ENCODE measurements at places on chromosomes 5 and 9.

GRCh38 chr9:84940294-84940693 lies 270.8 kb downstream of the NTRK2 start:
- no peak for DNase-seq

DNA sequence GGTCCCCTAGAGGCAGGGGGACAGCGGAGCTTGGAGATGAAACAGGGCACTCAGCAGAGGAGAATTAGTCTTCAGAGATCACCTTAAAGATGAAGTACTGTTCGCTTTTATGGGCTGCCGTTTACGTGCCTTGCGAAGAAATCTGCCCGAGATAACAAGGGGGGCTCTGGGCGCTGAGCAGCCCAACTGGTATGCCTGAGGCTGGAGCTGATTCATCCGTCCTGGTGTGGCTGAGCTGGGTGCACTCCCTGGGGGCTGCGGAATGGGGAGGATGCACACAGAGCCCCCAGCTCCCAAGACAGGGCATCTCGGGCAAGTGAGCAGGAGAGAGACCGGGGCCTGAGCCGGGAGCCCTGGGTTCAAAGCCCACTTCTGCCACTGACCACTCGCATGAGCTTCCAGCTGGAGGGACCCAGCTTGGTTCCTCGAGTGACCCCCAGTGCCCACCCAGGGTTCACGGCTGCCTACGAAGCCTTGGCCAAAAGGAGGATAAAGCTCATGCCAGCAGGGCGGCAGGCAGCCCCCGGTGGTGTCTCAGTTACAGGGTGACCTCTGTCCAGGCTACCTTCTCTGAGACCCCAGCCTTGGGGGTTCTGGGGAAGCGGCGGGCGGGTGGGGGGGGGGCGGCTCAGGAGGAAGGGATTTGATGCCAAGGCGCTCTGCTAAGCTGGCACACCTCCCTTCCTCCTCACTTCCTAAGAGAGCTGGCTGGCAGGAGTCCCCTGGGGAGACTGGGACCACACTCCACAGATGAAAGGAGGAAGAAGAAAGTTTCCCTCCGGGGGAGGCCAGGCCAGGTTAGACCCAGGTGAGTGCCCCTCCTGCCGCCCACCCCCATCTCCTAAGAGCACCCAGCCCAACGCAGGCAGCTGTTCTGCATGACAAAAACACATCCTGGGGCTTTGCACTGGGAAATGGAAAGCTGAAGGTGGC lies 5.7 kb downstream of the FIBCD1 start:
- no peak for DNase-seq

- no peak for DNase-seq
Observed at GRCh38 chr5:59517926-59518585, 375.5 kb downstream of the PDE4D start.

DNA sequence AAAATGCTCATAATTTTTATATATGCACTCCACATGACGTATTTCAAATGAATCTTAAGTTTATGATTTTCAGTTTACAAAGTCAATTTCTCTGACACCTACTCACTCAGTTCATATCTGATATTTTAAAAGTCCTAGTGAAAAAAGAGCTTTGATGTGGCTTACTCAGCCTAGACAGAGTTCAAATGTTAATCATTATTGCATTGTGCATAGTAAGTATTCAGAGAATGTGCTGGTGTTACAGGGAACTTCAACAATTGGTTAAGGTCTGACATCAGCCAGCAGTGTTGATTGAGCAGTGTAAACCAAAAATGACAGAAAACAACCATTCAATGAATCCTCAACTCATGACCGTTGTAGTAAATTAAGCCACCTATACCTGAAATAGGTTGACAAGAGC lies 147.2 kb upstream of the LHFPL2 start:
- DNase-seq = no peak

- no peak for DNase-seq
Observed at GRCh38 chr5:10329446-10329819, 21.7 kb upstream of the CMBL start.

DNA sequence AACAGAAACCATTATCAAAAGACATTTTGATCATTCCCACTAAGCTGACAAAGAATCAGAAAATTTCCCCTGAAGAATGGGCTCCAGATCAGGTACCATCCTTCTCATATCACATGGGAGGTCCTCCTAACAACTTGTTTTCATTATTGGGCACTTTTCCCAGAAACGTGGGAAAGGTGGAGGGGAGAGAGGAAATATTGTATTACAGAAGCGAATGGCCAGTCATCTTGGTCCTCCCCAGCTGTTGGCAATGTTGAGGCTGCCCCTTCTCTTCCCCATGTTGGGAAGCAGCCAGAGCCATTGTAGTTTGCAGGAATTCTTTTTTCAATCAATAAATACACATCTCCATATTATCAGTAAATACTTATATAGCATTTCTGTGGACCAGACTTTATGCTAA lies 126.2 kb upstream of the ZNF608 start:
- no peak for DNase-seq

DNA sequence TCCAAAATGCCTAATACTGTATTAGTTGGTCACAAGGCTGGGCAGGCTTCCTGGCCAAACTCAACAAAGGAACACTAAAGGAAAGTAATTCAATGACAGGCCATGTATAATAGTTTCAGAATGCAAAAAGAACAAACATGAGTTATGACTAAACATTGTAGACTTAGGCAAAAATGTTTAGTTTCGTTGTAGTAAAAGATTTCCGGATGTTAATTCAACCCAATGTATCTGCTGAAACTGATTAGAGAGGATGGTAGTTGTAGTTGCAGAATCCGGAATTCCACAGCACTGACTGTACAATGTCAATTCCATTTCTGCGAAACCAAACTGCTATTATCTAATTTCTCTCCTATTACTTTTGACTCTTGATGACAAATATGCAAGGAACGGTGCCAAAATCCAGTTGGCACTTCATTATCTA lies 117.9 kb upstream of the FST start:
- DNase-seq = no peak

DNA sequence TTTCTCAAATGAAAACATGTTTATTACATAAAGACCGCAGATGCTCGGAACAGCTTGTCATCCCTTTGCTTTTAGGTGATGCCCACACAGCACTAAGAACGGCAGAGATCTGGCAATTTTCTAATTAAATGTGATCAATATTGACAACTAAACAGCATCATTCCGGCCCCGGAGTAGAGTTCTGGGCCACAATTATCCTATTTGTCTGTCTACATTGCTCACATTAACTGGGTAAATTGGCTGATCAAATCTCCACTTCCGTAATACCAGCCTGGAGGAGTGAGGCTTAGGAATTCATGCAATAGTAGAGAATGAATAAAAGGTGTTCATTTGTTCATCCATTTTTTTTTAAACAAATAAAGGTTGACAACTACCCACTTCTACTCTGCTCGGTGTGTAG lies 245.1 kb upstream of the C9orf72 start:
- no peak for DNase-seq

DNA sequence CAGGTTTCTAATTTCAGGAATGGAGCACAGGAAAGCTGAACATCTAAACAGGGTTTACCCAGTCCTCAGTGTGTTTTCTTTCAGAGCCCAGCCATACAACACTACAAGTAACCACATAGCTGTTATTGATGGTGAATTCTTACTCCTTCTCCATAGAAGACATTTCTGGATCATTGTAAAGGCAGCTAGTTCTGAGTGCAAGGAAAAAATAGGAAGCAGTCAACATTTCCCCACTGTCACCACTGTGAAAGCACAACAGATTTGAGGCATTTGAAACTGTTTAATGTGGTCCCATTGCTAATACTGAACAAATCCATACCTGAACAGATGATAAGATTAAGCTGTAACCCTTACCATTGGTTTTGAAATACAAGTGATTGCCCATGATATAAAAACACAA lies 145.0 kb upstream of the PCA3 start:
- DNase-seq = no peak

DNA sequence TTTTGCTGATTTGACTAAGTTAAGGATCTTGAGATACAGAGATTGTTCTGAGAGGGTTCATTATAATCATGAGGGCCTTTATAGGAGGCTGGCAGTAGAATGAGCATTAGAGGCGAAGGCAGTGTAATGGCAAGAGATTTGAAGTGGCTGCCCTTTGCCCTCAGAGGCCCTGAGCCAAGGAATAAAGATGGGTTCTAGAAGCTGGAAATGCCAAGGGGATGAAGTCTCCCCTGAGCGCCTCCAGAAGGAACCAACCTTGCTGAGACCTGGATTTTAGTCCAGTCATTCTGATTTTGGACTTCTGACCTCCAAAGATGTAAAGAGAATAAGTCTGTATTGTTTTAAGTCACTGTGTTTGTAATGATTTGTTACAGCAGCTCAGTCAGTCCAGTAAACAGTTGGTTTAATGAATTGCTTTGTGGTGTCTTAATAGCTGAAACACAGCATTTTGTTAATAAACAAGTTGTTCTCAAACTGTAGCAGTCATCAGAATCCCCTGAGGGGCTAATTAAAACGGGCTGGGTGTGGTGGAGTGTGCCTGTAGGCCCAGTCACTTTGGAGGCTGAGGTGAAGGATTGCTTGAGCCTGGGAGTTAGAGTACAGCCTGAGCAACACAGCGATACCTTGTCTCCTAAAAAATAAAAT lies 23.2 kb downstream of the GLRX start:
- no peak for DNase-seq

DNA sequence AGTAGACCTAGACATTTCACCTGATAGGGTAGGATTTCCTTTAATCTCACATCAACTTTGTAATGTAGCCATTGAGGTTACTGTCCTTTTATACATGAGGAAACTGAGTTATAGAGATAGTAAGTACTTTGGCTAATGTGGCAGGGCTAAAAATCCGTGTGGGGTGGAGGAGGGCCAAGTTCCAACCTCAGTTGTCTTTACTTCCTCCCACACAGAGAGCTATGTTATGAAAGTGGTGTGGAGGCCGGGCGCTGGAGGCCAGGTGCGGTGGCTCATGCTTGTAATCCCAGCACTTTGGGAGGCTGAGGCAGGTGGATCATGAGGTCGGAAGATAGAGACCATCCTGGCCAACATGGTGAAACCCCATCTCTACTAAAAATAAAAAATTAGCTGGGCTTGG lies 173.3 kb downstream of the PALM2AKAP2 start:
- DNase-seq = no peak

GRCh38 chr5:82918311-82919031 lies 158.7 kb downstream of the TMEM167A start:
- DNase-seq = no peak

- no peak for DNase-seq
Observed at GRCh38 chr5:58913406-58913990, 330.6 kb downstream of the RAB3C start.

DNA sequence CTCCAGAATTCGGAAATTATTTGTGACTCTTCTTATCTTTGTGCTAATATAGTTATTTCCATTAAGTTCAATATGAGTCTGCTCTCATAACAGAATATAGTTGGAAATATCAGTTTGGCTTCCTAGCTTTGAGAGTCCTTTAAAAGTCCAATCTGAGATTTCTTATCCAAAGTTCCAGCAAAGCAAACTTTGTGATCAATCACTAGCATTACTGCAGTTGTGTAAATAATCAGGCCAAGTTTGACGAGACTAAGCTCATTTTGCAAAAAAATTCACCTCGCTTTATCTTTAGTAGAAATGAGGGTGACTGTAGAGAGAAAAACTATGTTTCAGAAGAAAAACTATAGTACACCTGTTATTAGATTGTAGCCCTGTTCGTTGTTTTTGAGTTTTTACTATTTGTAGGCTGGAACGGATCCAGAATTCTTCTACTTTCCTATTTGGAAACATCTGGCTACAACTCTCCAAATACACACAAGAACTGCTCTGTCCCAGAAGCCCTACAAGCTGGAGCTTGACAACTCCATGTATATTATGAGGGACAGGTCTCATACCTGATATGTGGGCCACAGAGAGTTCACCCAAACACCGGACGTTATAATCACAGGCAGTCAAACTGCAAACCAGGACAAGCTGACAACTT lies 47.8 kb downstream of the RAPGEF1 start:
- DNase-seq = no peak

GRCh38 chr5:143217804-143218160 lies 185.7 kb downstream of the NR3C1 start:
- no peak for DNase-seq

- no peak for DNase-seq
Observed at GRCh38 chr9:90421786-90422185, 220.8 kb downstream of the DIRAS2 start.

DNA sequence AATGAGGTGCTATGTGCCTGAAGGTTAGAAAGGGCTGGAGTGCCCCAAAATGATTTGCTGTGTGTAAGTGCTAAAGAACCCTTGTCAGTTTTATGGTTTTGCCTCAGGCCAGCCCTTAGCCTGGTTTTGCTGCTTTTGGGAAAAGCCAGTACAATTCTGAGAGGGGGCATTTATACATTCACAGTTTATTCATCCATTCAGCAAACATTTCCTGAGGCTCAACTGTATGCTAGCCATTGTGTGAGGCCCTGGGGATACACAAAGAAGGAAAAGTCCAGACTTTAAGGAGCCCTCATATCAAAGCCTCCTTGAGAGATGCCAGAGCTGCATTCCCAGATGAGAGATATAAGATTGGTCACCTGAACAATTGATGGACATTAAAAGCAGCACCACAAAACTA lies 115.2 kb upstream of the PLCXD3 start:
- DNase-seq = no peak

DNA sequence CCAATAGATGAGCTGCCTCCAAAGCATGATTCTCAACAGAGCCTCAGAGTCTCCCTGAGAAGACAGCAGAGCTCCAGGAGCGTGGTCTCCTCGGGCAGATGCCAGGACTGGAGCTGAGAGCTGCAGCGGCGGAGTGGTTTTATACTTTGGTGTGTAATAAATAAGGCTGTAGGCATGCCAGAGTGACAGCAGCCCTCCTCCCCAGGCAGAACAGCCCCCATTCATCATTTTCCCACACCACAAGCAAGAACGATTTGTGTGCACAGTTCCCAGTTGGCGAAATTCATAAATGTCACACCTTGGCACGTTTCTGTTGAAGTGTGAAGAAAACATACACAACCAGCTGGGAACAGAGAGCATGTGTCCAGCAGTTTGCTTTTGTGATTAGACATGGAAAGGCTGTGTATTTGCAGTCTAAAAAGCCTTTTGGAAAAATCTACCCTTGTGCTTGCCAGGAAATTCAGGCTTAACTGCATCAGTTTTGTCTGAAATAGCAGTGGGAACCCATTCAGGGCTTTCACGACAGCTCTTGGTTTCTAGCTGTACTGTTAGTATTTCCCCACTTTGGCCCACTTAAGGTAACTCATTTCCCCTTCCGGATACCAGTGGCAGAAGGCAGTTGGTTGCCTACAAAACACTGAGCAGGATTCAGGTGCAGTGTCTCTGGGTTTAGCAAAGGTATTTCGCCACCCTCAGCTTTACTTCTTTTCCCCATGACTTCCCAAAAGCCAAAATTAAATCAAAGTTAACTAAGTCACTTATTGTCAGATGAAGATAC lies at the start of gene C1QTNF3:
TSS of gene C1QTNF3 (minus strand) at position 115 of the 778 bp plus-strand sequence. CDS start at position 27, 88 bp downstream.
- no peak for DNase-seq
